IMR-90 (cell line): ENCODE measurements at places on chromosomes 16 and 17. TPM values are rescaled to one million over a fixed set of nuclear protein-coding genes. Genes with fewer than 3 reads are reported as not detected.

GRCh38 chr17:7611635-7612293 is 2.9 kb downstream of the FXR2 start:
- H3K27ac ChIP-seq: peak overlapping the region; percentile 3; the same call in 1 of the 2 replicates
- DNase-seq: no peak
- H3K27me3 ChIP-seq: no peaks in the 10 kb centered on the region
- no peak overlapping the region for H3K4me3 ChIP-seq
- H3K4me1 ChIP-seq: peaks cover 9% of the 10 kb centered on the region
- H3K36me3 ChIP-seq: peaks cover 5% of the 10 kb centered on the region

GRCh38 chr16:53985861-53986260 is 281.9 kb downstream of the FTO start:
- DNase-seq: no peak
- peaks cover 7% of the 10 kb centered on the region for H3K4me1 ChIP-seq
- no peak overlapping the region for H3K27ac ChIP-seq
- no peaks in the 10 kb centered on the region for H3K27me3 ChIP-seq

GRCh38 chr17:45155483-45155882 is 6.2 kb upstream of the HEXIM2 start:
- H3K4me3 ChIP-seq: no peak overlapping the region
- H3K36me3 ChIP-seq: no peaks in the 10 kb centered on the region
- no peaks in the 10 kb centered on the region for H3K27me3 ChIP-seq
- H3K27ac ChIP-seq: no peak overlapping the region
- DNase-seq: no peak
- peaks cover 10% of the 10 kb centered on the region for H3K4me1 ChIP-seq

GRCh38 chr16:82111944-82112343 is 58.1 kb downstream of the MPHOSPH6 start:
- no peak overlapping the region for H3K4me3 ChIP-seq
- no peak for DNase-seq
- H3K27ac ChIP-seq: no peak overlapping the region

- DNase-seq: no peak
- H3K27me3 ChIP-seq: peaks cover 67% of the 10 kb centered on the region
- no peak overlapping the region for H3K27ac ChIP-seq
- H3K36me3 ChIP-seq: no peaks in the 10 kb centered on the region
Measured at GRCh38 chr16:84252184-84252583, 12.4 kb upstream of the KCNG4 start.

GRCh38 chr16:85383836-85384832 is 229.0 kb upstream of the GSE1 start:
- peaks cover 2% of the 10 kb centered on the region; the same call in 1 of the 2 replicates for H3K36me3 ChIP-seq
- H3K4me1 ChIP-seq: peaks cover 15% of the 10 kb centered on the region
- DNase-seq: no peak
- H3K4me3 ChIP-seq: no peak overlapping the region
- no peak overlapping the region for H3K27ac ChIP-seq

GRCh38 chr17:76644995-76645394 is 1.4 kb upstream of the ST6GALNAC1 start:
- H3K4me1 ChIP-seq: no peaks in the 10 kb centered on the region
- no peaks in the 10 kb centered on the region for H3K36me3 ChIP-seq
- H3K27ac ChIP-seq: no peak overlapping the region
- H3K27me3 ChIP-seq: peaks cover 24% of the 10 kb centered on the region

DNA sequence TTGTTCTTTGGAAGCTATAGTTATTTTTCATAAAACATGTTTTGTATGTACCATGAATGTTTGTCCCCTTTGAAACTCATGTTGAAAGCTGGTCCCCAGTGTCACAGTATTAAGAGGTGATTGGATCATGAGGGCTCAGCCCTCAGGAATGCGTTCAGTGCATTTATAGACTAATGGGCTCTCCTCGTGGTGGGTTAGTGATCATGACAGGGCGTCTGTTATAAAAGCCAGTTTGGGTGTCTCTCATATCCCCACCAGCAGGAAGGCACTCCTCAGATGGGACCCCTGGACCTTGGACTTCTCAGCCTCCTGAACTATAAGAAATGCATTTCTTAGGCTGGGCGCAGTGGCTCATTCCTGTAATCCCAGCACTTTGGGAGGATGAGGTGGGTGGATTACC is 10.4 kb downstream of the BANP start:
- DNase-seq: no peak
- no peak overlapping the region for H3K27ac ChIP-seq

- no peaks in the 10 kb centered on the region for H3K27me3 ChIP-seq
- peak overlapping the region; percentile 62 for H3K4me3 ChIP-seq
- DNase-seq: no peak
- H3K36me3 ChIP-seq: no peaks in the 10 kb centered on the region
- H3K27ac ChIP-seq: peak overlapping the region; percentile 84
Measured at GRCh38 chr16:57734308-57734924, 1.2 kb upstream of the KATNB1 start.

DNA sequence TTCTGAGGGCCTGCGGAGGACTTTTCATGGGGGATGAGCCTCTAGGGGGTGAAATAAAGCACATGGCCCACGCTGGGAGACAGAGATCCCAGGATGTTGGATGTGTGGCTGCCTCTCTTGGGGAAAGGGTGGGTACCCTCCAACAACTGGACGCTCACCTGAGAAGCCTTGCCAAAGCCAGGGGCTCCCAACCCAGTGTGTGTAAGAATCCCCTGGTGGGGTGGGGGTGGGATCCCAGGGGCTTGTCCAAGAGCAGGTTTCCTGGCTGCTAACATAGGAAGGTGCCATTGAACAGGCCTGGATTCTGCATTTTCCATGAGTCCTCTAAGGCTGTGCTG is 587 bp downstream of the SNX20 start:
- no peaks in the 10 kb centered on the region for H3K36me3 ChIP-seq
- DNase-seq: no peak
- H3K27me3 ChIP-seq: peaks cover 5% of the 10 kb centered on the region
- H3K4me3 ChIP-seq: no peak overlapping the region

- peak overlapping the region; percentile 7; the same call in 1 of the 2 replicates for H3K27ac ChIP-seq
- H3K4me1 ChIP-seq: peaks cover 48% of the 10 kb centered on the region
- peaks cover 4% of the 10 kb centered on the region; the same call in 1 of the 2 replicates for H3K36me3 ChIP-seq
- no peaks in the 10 kb centered on the region for H3K27me3 ChIP-seq
Measured at GRCh38 chr16:70433458-70434103, 5.3 kb downstream of the ST3GAL2 start.

DNA sequence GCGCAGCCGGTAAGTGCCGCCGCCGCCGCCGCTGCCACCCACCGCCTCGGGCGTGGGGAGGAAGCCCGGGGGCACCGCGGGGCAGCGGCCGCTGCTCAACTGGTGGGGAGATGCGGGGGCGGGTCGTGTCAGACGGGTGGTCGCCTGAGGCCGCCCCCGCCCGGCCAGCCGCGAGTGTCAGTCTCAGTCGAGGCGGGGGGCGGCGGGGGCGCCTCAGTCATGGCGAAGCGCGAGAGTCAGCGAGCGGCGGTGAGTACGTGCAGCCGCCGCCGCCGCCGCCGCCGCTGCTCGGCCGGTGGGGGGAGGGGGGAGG is 76.2 kb downstream of the CHD9 start:
- no peaks in the 10 kb centered on the region for H3K27me3 ChIP-seq
- peaks cover 7% of the 10 kb centered on the region for H3K4me1 ChIP-seq
- no peaks in the 10 kb centered on the region for H3K36me3 ChIP-seq
- DNase-seq: no peak

Gene CFAP119
- total RNA-seq: 0.90 and 1.7 TPM in 2 replicates

Gene MSLN
- total RNA-seq: not detected in 2 replicates

Gene CIBAR2
- total RNA-seq: 0.18 TPM in 1 of 2 replicates, not detected in the other
